H1 (cell line): ENCODE measurements at places on chromosomes 11 and 22.

DNA sequence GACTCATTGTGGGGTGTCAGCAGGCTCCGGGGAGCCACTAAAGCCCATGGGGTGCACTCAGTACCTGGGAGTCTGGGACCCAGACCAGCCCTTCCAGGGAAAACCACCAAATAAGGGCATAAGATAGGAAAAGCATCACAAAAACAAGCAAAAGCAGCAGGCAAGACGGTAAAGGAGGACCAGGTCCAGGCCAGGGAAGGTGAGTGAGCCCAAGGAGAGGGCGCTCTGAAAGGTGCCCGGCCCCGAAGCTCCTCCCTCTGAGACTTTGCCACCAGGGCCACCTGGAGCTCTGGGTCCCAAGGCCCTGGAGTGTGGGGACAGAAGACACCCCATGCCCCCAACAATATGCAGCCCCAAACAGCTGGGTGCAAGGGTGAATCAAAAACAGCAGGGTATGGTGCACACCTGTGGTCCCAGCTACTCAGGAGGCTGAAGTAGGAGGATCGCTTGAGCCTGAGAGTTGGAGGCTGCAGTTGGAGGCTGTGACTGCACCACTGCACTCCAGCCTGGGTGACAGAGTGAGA lies 5.2 kb upstream of the IL17REL start:
- DNase-seq, result no peak

DNA sequence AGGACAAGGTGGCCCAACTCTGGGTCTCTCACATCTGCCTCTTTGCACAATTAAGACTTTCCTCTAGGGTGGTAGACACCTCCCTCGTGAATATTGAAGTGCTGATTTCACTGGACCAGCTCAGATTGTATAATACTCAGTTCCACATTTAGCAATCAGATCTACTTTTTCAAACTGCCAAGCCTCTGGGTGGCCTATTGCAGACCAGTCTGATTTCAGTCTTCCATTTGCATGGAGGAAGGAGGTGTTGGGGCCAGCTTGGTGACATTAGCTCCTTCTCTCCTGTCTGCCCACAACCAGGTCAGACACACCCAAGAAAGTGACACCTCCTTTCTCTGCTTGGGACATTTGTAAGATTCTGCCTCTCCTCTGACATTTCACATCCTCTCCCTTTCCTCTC lies 78.2 kb downstream of the PPFIBP2 start:
- no peak for DNase-seq

GRCh38 chr11:22539821-22540256 lies 85.8 kb downstream of the FANCF start:
- DNase-seq, result no peak

GRCh38 chr11:18650859-18651557 lies 16.9 kb upstream of the SPTY2D1 start:
- peak; percentile 31 for DNase-seq

GRCh38 chr22:34462795-34463194 lies 542.5 kb upstream of the LARGE1 start:
- DNase-seq, result no peak

DNA sequence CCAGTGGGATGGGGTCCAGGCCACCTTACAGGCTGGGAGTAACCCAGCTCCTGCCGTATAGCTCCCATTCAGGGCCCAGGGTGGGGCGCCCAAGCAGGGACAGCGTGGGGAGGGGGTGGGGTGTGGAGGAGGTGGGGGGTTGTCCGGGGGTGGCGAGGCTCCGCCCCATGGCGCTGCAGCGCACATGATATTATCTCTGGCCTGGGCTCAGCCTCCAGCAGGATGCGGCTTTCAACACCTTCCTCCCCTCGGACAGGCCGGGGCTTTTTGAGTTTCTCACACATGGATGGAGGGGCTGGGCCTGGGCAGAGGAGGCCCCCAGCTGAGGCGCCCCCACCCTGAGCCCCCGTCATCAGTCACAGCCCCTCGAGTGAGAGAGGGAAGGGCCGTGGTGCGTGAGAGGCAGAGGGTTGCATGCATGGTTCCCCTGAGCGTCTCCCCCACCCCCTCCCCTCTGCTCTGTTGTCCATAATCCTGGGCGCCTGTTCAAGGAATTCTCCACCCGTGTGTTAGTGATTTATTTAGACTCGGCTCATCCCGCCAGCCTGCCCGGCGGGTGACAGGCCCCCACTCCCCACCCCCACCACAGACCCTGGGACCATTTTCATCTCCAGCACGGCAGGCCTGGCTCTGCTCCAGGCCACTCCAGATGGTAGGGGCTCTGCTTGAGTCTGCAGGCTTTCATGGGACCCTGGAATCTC lies 44.9 kb downstream of the WNT11 start:
- DNase-seq, result no peak

DNA sequence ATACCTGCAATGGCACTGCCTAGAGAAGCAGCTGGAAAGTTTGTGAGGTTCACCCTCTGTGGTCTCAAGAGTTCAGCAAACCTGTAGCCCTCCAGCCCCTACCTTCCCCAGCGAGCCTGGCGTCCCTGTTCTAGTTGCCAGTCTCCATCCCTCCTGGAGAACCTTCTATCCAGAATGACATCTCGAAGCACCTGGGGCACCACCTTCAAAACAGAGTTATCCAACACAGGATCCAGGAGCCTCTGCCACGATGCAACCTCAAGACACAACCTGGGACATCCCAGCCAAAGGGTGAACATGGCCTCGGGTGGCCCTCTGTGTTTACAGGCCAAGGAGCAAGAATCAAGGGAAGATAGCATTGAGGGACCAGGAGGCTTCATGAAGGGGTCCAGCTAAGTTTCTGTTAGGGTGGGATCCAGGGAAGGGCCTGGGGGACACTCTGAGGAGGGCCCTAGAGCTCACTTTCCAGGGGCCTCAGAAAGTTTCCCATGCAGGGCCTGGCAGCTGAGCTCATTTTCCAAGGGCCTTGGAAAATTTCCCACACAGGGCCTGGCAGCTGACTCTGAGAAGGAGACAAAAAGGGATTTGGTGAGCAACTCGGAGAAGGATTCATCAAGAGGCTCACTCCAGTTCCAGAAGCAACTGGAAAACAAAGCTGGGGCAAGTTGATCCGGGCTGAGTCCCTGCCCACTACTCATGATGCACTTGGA lies 36.9 kb upstream of the SYT13 start:
- DNase-seq, result peak; percentile 11

DNA sequence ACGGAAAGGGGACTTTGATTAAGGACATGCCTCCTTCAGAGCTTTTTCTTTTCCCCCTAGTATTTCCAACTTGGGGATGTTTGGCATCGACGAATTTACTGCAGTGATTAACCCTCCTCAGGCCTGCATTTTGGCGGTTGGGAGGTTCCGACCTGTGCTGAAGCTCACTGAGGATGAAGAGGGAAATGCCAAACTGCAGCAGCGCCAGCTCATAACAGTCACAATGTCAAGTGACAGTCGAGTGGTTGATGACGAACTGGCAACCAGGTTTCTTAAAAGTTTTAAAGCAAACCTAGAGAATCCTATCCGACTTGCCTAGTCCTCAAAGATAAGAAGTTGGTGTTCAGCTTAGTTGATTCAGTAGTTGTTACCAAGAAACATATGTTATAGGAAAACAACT lies 78.4 kb downstream of the PDHX start:
- DNase-seq, result no peak

GRCh38 chr11:10716543-10717259 lies 23.1 kb upstream of the IRAG1 start:
- no peak for DNase-seq

DNA sequence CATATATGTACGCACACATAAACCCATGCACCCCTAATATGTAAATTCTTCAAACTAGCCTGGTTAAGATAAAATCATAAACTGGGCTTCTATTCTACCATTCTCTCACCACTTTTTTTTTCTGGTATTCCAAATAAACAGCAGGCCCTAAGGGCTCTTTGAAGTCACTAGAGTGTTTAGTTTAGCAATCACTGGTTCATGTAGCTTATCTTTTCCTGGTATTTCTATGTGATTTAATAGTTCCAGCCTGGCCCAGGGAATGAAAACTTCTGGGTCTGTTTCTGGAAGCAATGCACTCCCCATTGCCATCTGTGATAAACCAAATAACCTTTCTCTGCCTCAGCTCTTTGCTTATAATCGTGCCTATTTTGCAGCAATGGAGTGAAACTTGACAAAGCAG lies 10.7 kb upstream of the MPPED2 start:
- DNase-seq, result no peak

DNA sequence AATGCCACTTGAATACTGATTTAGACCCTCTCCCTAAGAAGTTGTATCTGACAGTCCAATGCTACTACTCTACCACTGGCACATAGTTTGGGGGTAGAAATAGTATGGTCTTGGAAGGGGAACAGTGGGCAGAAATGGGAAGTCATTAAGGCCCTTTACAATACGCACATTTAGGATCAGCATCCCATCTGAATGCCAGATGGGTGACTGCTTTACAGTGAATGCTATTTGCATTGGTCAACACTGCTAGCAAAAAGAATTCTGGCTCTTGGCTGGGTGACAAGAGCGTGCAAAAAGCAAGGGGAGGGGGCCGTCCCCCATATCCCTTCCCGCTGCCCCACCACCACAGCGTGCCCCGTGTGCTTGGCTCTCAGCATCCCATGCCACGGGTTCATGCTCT lies 104.7 kb upstream of the BID start:
- DNase-seq, result no peak

DNA sequence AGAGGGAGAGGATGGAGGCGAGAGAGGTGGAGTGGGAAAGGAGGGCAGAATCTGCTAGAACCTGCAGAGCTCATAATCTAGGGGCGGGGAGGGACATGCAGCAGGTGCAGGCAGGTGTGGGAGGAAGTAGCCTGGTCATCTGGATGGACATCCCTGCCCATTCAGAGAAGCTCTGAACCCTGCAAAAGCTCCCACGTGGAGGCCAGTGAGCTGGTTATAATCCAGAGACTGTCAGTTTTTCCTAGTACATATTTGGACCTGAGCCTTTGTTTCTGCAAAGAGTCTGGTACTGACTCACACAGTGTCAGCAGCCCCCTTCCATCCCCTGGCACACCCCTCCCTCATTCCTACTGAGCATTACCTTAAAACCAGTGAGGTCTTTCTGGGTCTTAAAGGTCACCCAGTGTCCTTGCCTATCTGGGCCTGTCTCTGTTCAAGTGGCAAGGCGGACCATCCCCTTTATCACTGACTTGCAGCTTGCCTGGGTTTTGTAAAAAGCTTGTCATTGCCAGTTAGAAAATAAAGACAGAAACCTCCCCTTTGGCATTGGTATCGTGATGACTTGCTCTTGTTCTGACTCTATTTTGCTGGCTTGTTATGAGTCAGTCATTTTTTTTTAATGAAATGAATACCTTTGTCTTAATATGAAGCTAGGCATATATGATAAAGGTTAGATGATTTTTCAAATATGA lies 26.1 kb downstream of the PTPRJ start:
- no peak for DNase-seq

DNA sequence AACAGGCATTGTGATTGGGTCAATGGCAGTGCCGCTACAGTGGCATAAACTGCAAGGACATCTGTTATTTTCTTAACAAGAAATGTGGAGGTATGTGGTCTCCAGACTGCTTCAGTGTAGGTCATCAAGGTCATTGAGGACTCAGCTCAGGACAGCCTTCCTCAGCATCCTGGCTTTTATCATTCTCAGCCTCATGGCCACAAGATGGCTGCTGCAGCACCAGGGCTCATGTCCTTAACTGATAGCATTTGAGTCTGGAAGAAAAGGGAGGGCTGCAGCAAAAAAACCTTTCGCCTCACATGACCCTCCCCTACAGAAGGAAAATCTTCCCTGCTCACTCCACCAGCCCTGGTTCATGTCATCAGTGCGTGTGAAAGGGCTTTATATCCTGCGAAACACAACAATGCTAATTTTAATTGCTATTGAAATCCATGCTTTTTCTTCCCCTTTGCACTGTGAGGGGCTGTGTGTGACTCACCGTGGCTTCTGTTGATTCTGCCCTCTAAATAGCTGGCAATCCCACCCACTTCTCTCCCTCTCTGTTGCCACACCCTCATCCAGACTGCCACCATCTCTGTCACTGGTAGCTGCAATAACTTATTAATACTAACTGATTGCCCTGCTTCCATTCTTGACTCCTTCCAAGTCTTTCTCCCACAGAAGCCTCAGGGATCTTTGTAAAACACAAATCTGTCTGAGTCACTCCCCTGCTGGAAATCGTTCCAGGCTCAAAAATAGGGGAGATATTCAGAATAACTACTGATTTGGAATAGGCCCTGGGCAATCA lies 43.8 kb downstream of the CHRDL2 start:
- DNase-seq, result no peak

GRCh38 chr11:67654225-67654624 lies 3.7 kb upstream of the ACY3 start:
- DNase-seq, result no peak

- DNase-seq, result peak; percentile 67
Observed at GRCh38 chr22:41799486-41800347, 762 bp upstream of the CCDC134 start.

DNA sequence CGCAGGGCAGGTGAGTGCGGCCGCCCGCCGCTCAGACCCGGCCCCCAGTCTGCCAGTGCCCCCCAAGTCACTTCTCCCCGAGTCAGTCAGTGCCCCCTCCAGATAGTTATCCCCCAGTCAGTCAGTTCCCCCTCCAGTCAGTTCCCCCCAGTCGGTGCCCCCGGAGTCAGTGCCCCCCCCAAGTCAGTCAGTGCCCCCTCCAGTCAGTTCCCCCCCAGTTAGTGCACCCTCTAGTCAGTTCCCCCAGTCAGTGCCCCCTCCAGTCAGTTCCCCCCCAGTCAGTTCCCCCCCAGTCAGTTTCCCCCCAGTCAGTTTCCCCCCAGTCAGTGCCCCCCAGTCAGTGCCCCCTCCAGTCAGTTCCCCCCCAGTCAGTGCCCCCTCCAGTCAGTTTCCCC lies 411 bp downstream of the PPP6R2 start:
- no peak for DNase-seq

DNA sequence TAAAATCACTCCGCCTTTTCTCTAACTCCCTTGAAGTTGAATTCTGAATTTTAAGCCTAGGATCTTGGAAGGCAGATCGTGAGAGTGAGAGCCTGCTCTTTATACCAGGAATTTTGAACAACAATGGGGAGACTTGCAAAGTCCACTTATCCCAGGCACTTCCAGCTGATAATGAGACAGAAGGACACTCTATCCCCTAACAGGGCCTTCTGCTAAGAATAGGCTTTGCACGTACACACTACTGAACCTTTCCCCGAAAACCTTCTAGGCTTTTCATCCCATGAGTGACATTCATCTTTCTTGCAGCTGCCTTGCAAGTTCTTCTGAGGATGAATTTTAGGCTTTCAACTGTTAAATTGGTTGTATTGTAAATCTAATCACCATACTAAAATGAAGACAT lies 44.0 kb upstream of the WT1 start:
- no peak for DNase-seq

DNA sequence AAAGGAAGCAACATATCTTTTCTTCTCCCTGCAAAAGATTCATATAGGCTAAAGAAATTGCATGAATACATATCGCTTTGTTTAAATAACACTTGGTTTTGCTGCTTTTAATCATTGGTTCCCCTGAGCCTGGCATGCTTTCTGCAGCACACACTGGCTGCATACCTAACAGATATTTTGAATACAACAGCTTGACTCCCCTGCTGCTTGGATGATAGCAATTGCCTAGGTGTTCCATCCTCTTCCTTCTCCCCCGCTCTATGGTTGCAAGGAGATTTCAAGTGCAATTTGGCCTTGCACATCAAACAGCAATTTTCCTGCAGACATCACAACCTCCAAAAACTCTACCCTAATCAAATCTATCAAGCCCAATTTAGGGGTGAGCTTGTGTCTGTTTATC lies 430.0 kb downstream of the NTM start:
- DNase-seq, result no peak

- no peak for DNase-seq
Observed at GRCh38 chr11:126485021-126485792, 129.7 kb downstream of the ST3GAL4 start.
